ENCODE measurements at places on chromosomes 11 and 22.

DNA sequence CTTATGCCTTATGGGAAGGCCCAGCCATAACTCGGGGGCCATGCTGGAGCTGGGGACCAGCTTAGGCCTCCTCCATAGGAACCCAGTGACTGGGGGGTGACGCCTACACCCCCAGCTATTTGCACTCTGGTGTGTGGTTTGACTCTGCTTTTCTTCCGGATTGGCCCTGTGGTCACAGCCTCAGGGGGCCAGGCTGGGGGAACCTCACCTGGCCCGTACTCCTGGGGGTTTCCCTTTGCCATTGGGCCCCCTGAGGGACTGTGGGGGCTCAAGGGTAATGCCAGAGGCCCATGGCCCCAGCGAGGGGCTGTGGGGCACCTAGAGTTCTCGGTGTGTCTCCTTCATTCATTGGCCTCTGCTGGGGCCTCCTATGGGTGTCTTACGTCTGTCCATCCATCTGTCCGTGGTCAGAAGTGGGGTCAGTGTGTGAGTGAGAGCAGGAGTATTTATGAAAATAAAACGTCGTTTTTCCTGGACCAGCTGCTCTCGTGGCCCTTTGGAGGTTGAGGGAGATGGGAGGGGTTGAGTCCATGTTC lies 6.3 kb upstream of the SH3BP1 start:
- no peak for DNase-seq

GRCh38 chr11:65822776-65823528 lies 10.8 kb upstream of the SNX32 start:
- no peak for DNase-seq

DNA sequence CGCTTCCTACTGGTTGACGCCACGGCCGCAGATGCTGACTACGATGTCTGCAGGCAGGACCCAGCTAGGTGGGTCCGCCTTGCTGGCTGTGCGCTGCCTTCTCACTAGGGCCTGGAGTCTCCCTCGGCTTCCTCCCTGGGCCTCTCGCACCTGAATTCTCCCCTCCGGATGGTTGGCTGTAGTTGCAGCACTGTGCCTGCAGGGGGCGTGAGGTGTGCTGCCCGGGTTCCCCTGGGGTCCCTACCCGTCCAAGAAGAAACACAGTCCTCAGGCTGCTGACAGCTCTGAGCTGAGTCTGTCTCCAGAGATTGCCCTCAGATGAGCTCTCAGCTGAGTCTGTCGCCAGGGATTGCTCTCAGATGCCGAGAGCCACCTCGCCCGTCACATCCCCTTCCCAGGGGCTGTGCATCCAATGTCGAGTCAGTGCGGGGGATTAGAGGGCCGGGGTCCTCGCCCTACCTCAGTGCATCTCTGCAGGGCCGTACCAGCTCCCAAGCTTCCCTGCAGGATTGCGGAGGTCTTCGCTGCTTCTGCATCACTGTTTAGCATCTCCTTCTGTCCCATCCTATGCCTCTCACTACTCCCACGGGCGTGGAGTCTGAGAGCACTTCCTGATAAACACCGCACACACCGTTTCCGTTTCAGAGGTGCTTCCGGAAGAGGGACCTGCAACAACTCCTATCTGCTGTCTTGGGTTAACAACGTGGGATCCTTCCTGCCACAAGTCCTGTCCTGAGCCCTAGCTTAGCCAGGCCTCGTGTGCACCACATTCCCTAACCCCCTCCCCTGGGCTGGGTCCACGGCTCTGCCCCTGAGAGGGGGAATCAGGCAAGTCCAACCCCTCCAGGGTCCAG lies 196.9 kb downstream of the CSNK2A3 start:
- DNase-seq, result no peak

- DNase-seq, result no peak
Observed at GRCh38 chr11:6703247-6704063, 20.3 kb upstream of the MRPL17 start.

DNA sequence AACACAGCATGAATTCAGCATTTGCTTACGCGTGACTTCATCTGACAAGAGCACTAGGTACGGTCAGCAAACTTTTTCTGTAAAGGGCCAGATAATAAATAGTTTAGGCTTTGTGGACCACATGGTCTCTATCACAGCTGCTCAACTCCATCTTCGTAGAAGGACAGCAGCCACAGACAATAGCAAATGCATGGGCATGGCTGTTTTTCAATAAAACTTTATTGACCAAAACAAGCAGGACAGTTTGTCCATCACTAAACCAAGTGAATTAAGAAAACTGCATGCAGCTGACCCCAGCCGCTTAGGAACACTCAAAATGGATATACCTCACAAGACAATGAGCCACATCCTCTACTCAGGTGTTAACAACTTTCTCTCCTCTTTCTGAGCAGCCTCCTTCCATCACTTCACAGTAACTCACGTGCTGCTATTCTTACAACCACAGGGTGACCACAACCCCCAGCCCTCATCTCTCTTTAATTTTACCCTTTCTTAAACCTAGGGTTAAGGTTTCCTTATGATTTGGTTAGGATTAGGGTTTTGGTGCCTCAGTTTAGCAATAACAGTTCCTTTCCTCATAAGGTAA lies 22.7 kb upstream of the ARHGAP32 start:
- DNase-seq, result no peak
